ENCODE measurements at places on chromosomes 7 and 10. TPM values are rescaled to one million over a fixed set of nuclear protein-coding genes. Genes with fewer than 3 reads are reported as not detected.

TSPAN13 gene
- total RNA-seq = 11.7 TPM

RET gene
- total RNA-seq = 0.21 TPM

KCP gene
- total RNA-seq = 0.59 TPM

DNA sequence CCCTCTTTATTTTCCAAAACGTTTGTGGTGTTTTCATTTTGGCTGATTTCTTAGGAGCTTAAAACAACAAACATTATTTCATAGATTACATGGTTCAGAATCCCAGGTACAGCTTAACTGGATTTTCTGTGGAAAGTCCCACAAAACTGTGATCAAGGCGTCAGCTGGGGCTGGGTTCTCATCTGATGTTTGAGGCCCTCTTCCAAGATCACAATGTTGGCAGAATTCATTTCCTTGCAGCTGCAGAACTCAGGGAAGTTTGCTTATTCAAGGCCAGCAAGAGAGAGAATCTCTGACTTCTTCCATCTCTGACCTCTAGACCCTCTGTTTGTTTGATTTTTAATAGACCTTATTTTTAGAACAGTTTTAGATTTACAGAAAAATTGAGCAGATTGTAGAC is 108.4 kb upstream of the AGK start:
- DNase-seq = no peak

GRCh38 chr10:33557313-33557712 is 222.8 kb upstream of the NRP1 start:
- no peak for DNase-seq

- no peak for DNase-seq
These were observed 7.2 kb downstream of the MINDY4 start for GRCh38 chr7:30778255-30779025.

DNA sequence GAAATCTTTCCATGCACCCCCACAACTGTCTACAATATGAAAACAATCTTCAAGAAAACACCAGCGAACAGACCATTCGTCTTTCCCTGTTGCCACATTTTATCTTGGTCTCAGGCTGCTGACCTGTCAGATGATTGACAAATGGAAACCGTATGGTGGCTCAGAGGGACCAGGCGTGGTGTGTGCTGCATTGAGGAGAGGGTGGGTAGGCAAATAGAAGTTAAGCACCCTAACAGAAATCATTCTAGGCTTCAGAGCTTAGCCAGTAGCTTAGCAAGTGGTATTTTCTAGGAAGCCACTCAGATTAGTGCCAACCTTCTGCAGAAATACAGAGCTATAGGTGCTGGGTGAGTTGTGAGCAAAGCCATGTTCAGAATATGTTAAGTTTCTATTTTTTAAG is 114.9 kb downstream of the DPP6 start:
- DNase-seq = no peak

GRCh38 chr7:48251766-48252165 is 80.5 kb downstream of the ABCA13 start:
- DNase-seq = no peak

DNA sequence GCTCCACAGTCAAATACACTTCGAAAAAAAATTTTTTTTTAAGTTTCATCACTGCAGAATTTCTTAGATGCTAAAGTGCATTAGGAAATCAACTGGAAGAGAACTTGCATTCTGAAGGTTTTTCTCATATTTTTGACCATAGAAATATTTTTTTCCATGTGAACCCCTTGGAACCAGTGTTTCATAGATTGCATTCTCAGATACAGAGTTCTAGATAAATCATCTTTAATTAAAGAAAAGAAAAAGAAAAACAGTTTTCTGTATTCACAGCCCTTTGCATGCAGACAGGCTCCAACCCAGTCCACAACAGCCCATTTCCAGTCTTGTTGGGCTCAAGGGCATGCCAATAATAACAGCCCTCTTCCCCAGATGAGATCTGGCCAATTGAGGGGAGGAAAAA is 75.5 kb upstream of the RPA3 start:
- DNase-seq = no peak

GRCh38 chr7:94422827-94423460 is 28.2 kb downstream of the COL1A2 start:
- no peak for DNase-seq
